ENCODE measurements at places on chromosomes 3 and 15.

DNA sequence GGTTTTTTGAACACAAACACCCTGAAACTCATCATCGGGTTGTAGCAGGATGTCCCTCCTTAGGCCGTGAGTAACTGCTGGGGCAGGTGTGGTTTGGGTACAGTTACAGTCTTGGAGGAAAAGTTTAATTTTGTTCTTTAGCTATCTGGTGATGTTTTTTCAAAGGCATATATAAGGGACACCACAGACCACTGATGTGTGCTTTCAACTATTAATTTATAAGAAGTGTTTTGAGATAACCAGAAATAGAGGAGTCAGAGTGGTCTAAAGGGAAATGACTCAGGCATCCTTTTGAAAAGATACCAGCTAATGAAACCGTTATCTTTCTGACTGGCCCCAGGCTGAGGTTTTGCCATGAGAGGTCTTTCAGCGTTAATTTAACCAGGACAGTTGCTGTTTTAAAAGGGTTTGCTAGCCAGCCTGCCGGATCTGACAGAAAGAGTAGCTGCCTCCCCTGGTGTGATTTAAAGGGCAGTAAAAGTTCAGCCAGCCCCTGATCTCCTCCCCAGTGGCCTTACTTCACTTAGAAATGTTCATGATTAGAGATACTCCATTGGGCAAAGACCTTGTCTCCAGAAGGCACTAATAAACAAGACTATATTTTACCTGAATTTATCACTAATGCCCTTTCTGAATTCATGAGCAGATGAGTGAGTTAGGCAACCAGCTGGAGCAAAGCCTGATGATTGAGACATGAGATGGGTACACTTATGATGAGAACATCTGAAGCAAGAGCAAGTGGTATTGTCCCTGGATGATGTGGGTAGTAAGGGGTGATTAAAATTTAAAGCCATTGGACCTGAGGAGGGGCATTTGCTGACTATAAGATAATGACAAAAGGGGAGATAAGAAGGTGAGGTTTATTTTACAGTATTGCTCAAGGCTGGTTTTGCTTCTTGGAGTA lies 482.5 kb upstream of the TBL1XR1 start:
- DNase-seq = no peak

- DNase-seq = no peak
These were observed 25.5 kb downstream of the TMEM41A start for GRCh38 chr3:185473290-185473815.

DNA sequence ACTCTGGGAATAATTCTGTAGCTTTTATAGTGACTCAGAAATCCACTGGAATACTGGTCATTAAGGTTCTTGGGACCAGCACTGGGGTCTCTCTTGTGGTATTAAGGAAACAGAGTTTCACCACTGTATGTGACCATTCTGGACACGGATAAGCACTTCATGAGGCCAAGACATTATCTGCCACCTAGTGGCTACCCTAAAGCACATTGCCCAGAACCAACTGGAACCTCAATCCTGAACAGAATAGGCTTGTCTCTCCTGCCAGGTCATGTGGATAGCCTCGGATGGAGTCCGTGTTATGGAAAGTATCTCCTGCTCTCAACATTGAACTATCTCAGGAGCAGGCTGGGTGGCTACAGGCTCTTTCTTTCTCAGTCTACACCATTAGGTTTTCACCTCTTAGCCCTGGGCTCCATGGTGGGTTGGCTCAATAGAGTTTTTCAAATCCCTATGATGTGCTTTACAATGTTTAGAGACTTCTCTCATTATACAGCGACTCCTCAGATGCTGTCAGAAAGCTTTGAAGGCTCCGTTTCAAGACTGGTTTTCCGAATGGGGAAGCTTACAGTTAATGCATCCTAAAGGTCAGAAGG lies 167.6 kb upstream of the ST8SIA2 start:
- peak; percentile 1 for DNase-seq

DNA sequence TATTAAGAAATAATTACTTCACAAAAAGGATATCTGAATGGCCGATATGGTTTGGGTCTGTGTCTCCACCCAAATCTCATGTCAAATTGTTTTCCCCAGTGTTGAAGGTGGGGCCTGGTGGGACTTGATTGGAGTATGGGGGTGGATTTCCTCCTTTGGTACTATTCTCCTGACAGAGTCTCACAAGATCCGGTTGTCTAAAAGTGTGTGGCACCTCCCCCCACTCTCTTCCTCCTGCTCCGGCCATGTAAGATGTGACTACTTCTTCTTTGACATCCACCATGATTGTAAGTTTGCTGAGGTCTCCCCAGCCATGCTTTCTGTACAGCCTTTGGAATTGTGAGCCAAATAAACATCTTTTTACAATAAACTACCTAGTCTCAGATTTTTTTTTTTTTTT lies 34.5 kb downstream of the ZBTB11 start:
- no peak for DNase-seq

DNA sequence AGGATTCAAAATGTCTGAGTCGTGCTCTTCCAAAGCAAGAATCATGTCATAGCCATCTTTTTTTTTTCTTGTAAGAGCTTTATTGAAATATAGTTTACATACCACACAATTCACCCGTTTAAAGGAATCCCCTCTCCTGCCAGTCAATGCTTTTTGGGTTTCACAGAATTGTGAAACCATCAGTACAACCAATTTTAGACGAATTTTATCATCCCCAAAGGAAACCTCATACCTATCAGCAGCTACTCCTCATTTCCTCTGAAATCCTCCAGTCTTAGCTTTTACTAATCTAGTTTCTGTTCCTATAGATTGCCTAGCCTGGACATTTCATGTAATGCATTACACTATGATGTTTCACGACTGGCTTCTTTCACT lies 39.6 kb downstream of the ADIPOQ start:
- peak; percentile 68 for DNase-seq

GRCh38 chr15:66785637-66786036 lies 83.6 kb downstream of the SMAD6 start:
- DNase-seq = no peak

- no peak for DNase-seq
These were observed 70.4 kb downstream of the HES1 start for GRCh38 chr3:194206320-194206719.

DNA sequence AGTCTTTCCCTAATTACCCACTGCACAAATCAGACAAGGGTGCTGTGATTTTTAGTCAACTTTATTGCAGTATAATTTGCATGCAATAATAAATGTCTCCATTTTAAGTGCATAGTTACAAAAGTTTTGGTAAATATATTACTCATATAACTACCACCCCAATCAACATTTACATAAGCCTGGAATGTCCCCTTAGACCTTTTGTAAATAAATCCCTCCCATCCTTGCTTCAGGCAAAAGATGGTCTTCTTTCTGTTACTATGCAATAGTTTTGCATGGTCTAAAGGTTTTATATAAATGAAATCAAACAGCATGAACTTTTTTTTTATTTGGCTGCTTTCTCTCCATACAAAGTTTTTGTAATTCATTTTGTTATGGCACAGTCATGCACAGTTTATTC lies 235.4 kb downstream of the PYDC2 start:
- no peak for DNase-seq

DNA sequence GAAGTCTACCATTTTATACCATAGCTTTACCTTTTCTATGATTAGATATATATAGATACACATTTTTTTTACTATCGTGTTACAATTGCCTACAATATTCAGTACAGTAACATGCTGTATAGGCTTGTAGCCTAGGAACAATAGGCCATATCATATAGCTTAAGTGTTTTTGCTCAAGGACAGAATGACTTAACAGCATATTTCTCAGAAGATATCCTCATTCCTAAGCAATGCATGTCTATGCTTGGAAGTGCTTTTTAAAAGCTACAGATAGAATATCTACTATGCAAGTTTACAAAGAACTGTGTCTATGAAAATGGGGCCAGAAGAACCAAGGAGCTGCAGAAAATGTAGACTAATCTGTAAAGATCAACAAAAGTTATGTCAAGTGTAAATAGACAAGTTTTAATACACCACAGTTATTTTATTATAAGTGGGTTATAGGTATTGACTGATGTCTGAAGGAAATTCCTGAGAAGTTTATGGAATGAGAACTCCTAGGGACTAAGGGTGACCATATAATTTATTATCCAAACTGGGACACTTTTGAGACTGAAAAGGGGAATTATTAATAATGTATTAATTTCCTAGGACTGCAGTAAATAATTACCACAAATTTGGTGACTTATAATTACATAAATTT lies 138.7 kb upstream of the TGFBR2 start:
- DNase-seq = no peak

DNA sequence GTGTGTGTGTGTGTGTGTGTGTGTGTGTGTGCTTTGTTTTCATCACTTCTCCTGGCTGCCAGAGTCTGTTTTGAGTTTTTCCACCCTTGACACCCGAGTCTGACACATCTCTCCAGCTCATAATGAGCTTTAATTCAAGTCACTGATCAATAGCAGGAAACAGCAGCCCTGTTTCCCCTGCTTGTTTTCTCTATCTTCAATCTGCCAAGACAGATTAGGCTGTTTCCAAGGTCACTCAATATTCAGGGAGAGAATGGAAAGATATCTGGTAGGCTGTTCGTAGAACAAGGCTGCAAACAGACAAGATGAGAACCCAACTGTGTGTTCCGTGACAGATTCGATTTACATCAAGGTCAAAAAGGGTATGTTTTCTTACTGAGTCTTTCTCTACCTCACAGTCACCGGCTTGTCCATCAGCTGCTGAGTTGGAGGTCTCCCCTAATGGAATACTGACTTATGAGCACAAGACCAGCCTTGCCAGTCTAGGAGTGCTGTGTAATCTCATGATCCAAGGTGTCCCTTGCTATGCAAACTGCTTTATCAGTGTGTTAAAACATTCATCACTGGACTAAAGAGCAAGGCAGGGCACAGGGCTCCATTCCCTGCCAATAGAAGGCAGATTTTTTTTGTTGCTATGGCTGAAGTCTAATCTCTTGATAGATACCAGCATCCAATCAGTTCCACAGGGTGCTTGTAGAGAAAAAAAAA lies 187.9 kb upstream of the LMCD1 start:
- DNase-seq = no peak

- DNase-seq = no peak
These were observed 28.0 kb upstream of the VGLL4 start for GRCh38 chr3:11671648-11672100.

DNA sequence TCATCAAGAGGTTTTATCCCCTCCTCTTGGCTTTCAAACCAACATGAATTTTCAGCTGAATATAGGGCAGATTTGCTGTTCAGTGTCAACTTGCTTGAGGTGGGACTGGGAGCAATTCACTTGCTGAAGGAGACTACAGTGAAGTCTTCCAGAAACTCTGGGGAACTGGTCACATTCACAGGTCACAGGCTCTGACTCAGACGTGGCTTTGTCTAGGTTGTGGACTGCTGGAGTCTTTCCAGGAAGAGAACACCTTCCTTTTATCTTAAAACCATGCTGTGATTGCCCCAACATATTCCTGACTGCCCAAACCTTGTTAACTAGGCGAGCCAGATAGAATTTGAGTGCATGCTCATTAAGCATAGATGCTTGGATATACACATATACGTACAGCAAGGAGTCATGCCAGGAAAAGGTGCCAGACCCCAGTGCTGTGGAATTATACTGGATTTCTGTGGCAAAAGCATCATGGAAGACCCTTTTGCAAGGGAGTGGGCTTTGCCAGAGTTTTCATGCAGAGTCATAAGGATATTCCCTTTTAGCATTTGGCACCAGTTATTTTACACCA lies 399.1 kb upstream of the TBL1XR1 start:
- no peak for DNase-seq

DNA sequence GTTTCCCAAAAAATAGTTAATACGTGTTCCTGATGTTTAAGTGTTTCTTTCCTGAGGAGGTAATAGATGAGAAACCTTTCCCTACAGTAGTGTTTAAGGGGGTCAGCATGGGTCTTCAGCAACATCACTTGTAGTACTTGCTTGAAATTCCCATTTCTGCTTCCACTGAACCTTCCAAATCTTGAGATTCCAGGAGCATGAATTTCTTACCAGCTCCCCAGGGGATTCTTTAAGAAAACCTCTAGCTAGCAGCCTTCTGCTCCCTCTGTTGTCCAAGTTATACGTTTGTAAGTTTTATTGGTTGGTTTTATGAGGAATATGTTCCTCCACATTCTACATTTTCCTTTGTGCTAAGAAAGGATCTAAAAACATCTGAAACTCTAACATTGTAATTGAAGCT lies 38.2 kb upstream of the ACP3 start:
- no peak for DNase-seq

DNA sequence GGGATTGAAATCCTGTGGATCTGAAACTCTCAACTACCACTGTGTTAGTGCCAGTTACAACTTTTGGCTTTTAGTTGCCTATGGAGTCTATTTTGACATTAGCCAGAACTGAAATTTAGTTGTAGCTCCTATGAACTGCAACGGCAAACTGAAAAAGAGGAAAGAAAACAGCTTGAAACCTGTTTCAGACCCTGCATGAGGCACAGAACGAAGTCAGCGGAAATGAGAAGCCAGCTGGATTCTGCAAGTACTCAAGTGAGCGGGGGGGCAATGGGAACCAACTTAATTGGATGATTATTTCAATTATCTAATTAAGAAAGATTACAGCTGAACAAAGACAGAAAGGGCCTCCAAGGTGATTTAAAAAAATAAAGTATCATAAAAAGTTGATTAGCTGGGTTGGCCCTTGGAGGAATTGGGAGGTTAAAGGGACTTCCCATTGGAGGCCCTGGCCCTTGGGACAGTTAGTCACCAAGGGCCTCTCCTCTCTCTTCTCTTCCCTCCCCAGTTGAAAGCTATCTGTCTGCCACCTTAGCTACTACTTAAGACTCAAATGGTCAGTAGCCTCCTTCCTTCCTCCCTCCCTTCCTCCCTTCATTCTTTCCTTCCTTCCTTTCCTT lies 352.1 kb downstream of the SHQ1 start:
- DNase-seq = no peak
